ENCODE measurements at places on chromosomes 5 and 9.

GRCh38 chr5:38045446-38045845 lies 205.6 kb upstream of the GDNF start:
- no peak for DNase-seq

DNA sequence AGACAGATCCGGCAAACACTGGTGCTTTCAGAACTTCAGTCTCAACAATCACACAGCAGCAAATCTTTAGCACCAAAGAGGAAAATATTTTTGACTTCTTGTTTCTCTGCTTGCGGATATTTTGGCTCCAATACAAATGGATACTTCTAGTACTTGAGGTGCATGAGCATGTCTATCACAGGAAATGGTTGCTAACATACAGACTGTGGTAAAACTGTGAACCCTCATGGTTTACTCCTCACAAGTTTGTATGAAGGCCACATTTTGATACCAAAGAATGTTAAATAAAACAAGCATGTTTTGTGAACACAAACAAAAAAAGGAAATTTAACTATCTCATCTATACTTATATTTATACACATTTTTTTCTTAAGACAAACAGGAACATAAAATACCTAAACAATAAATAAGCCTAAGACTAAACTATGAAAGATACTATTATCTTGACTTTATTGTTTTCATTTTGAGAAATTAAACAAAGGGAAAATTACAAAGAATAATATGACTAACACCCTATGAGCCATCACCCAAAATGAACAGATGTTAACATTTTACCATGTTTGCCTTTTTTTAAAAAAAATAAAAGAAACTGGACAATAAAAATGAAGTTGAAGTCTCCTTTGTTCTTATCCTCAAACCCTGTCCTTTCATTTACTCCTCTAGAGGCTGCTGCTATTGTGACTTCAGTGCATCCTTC lies 135.0 kb upstream of the LHFPL2 start:
- no peak for DNase-seq

DNA sequence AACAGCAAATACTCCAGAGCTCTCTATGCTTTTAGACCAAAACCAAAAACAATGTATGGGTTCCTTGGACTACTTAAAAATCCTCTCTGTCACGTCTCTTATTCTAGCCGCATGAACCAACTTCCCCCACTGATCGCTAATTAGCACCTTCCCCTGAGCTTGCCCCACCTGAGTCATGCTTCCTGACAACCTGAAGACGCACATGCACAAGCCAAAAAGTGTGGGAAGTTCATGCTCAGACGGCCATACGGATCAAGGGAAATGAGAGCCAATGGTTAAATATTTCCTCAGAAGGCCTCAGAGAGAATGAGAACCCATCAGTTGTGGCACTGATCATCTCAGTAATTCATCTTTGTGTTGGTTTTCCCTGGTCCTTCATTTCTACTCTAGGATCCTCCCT lies 199.7 kb downstream of the BNC2 start:
- no peak for DNase-seq

DNA sequence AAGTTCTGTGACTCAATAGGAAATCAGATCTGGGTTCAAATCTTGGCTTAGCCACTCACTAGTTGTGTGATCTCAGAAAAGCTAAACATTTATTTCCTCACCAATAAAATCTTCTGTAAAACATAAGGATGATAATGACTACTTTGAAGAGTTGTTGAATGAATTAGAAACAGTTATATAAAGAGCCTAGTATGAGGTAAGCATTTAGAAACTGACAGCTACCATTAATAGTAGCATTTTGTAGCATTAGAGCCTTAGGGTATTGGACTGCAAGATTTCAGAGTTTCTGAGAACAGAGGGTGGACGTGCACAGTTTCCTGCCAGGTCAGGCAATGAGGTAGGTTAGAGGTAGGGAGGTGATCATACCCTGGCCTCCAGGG lies 293.2 kb downstream of the CWC27 start:
- DNase-seq = no peak

DNA sequence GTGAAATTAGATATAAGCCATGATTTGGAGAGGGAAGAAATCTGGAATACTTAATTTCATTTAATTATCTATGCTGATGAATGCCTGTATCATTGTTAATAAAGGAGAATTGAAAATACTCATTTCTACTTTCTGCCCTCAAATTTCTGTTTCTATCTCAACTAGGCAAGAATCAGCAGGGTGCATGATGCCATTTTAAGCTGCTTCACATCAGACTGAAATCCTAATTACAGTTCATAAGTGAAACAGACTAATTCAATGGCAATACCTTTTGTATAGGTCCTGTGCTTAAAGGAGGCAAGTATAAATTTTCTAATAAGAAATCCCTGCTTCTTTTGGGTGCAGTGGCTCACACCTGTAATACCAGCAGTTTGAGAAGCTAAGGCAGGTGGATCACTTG lies 22.3 kb upstream of the TAL2 start:
- no peak for DNase-seq

- peak; percentile 46 for DNase-seq
Measured at GRCh38 chr5:76736679-76737556, 21.0 kb downstream of the F2R start.

GRCh38 chr5:59246145-59246869 lies 647.2 kb downstream of the PDE4D start:
- no peak for DNase-seq

DNA sequence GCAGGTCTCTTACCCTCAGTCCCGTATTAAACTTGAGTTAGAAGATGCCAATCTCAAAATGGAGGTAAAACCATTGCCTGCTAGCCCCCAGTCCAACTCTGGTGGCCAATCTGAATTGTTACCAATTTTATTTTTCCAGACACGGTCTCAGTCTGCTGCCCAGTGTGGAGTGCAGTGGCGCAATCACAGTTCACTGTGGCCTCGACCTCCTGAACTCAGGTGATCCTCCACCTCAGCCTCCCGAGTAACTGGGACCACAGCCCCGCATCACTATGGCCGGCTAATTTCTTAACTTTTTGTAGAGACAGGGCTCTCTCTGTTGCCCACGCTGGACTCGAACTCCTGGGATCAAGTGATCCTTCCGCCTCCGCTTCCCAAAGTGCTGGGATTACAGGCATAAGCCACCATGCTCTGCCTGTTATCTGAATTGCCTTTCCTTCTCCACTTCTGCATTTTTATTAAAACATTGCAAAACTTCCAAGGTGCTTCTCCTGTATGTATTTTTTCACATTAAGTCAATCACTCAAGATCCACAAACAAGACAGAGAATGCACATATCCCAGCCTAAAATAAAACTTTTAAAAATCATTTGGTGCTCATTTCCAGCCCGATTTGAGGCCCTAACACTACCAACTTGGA lies 2.3 kb downstream of the FANCC start:
- DNase-seq = no peak

DNA sequence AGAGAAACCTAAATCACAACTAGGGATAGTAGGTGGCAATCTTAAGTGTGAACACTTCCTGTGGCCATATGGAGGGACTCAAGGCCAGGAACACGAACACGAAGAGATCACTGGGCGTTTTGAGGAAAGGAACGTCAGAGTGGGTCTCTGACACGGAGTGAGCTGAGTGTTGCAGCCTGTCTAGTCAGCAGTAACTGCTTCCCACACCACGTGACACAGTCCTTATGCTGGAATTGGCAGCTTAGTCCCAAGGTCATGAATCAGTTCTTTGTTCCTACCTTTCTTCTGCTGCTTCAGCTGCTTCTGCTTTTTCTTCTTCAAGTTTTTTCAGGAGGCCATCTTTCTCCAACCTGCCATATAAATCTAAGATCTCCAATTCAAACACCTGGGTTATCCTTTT lies 18.2 kb downstream of the SPACA9 start:
- DNase-seq = no peak

DNA sequence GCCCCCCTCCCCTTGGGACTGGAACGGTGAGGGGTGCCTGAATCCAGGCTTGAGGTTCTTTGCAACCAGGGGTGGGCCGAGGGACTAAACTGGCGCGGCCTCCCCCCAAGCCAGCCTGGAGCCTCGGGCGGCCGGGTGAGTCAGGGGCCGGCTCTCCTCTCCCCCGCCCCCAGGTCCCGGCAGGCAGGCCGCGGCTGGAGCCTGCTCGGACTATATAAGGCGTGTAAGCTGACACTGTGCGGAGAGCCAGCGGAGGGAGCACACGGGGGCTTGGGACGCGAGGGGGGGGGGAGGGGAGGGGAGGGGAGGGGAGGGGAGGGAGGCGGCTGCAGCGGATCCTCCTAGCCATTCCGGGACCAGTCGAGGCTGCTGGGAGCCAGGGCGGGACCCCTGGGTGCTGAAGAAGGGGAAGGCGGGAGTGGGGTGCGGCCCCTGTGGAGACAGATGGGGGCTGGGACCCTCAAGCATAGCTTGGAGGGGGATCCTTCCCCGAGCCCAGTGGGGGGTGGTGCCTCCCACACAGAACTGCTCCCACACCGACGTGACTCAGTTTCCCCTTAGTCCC lies 595 bp downstream of the PDLIM7 start:
- DNase-seq = no peak

DNA sequence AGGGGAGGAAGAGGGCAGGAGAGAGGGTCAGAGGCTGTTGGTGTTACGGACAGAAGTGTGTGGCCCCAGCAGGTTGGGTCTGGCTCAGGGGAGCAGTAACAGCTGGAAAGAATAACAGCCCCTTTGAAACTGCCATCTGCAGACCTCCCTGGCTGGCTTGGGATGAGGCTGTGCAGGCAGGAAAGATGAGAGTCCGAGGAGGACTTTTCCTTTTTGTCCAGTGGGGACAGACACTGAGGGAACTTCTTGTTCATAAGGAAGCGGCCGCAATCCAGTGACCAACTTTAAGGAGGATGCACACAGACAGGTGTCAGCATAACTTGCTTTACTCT lies 14.8 kb upstream of the PLEKHG4B start:
- DNase-seq = no peak

DNA sequence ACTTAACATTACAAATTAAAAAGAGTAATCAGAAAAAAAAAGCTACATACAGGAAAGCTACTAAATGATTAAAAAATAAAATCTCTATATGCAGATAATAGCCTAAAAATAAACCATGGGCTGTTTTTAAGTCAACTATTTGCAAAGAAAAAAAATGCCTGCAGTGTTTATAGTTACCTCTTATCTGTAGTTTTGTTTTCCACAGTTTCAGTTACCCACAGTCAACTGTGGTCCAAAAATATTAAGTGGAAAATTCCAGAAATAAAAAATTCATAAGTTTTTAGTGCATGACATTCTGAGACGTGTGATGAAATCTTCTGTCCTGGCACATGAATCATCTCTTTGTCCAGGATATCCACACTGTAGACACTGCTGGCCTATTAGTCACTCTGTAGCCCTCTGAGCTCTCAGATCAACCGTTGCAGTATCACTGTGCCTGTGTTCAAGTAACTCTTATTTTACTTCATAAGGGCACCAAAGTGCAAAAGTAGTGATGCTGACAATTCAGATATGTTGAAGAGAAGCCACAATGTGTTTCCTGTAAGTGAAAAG lies 59.2 kb downstream of the PRELID2 start:
- no peak for DNase-seq

DNA sequence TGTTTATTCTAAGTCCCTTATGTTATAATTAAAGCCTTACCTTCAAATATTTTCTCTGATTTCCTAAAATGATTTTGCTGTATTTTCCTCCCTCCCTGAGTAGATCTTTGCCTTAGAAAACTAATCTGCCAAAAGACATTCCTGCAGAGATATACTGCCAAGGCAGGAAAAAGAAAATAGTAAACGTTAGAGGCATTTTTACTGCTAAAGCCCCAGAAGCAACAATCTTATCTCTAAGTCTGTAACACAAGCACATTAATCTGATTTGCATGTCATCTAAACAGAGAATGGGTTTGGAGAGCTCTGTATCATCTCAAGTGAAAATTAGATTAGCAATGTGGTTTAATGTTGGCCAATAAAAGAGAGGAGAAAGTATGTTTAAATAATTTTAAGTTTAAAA lies 847.7 kb downstream of the MAT2B start:
- no peak for DNase-seq

DNA sequence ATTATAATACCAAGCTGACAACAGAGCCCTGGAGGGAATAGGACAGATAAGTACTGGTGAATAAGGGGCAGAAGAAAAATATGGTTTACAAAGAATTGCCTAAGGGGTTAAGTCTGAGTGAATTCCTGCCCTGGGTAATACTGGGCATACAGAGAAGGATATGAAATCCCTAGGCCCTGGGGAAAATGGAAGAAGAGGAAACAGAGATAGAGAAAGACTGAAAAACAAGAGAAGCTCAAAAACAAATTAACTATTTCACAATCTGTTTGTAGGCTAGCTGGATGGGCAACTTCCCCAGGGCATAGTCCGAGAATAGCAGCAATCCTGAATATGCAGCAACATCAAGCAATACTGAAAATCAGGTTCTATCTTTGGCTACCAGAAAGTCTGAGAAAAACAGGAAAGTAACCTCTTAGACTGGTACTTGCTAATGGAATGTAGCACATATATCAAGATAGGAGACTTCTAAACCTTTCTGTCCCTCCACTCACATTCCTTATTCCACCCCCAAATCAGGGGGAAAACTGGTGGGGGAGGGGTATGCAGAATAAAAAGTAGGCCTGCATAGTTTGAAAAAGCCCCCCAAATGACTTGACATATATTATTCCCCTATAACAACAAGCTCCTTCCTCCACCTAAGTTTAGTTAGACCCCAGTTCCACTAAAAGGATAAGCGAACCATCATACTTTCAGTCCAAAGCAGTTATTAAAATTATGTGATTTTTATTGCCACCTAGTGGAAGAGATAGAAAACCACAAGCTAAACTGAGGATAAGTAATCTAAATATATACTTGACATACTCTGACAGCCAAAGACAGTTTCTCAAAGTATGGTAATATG lies 20.6 kb downstream of the SLC38A9 start:
- DNase-seq = peak; percentile 51

DNA sequence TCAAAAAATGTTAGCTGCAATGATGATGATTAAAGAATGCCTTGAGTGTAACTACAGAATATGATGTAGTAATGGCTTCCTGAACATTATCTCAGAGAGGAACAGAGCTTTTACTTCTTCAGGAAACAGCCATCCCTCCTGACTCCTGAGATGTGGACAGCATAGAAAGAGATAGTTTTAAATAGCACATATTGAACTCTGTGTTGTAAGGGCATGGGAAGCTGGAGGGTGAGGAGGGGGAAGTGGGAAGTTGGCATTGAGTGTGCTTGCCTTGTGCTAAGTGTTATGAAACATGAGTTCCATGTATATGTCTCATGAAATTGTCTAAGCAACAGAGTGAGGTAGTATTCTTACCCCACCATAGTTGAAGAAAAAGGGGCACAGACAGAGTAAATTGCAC lies 161.5 kb upstream of the SLC28A3 start:
- DNase-seq = no peak

GRCh38 chr5:159102311-159102934 lies 2.7 kb upstream of the EBF1 start:
- no peak for DNase-seq

DNA sequence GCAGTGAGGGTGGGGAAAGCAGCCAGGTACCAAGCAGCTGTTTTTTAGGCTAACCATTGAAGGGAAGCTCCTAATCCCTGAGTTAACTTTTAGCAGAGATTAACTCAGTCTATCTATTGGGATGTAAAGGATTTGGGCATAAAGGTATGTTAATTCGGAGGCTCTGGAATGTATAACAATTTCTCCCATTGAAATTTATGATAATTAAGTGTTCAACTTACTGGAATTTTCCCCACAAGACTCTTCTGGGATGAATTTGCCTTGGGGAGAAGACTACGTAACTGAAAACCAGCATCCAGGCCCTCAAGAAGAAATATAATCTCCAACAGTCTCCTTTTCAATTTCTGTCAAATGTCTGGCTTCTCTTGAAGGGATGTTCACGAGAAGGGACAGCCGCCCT lies 23.6 kb downstream of the ZFP62 start:
- no peak for DNase-seq

GRCh38 chr9:123373447-123373923 lies 17.5 kb downstream of the CRB2 start:
- no peak for DNase-seq
